Spinal cord (tissue), 10 donors: ENCODE measurements at places on chromosomes 2 and 18. TPM values are rescaled to one million over a fixed set of nuclear protein-coding genes. Genes with fewer than 3 reads are reported as not detected.
A peak's percentile ranks its signal among the peaks of the same experiment; 100 is the strongest.

Gene ELOA2
- not detected for total RNA-seq

Gene IMMT
- total RNA-seq, result 66.9 TPM

- peak overlapping the region; percentile 43 for H3K4me3 ChIP-seq
- H3K4me1 ChIP-seq, result peaks cover 22% of the 10 kb centered on the region
- H3K36me3 ChIP-seq, result no peaks in the 10 kb centered on the region
- peak; percentile 88 for DNase-seq
- no peak overlapping the region for H3K27ac ChIP-seq
Observed at GRCh38 chr2:113324684-113325160, 46.0 kb upstream of the PAX8 start.

GRCh38 chr2:231664727-231665126, 43.6 kb upstream of the PTMA start:
- H3K27me3 ChIP-seq, result no peaks in the 10 kb centered on the region
- no peak for DNase-seq
- H3K4me1 ChIP-seq, result peaks cover 37% of the 10 kb centered on the region
- H3K27ac ChIP-seq, result no peak overlapping the region

- no peaks in the 10 kb centered on the region for H3K27me3 ChIP-seq
- no peaks in the 10 kb centered on the region for H3K36me3 ChIP-seq
- DNase-seq, result no peak
- H3K27ac ChIP-seq, result no peak overlapping the region
- H3K4me3 ChIP-seq, result no peak overlapping the region
Observed at GRCh38 chr2:136985044-136985443, 219.7 kb downstream of the THSD7B start.

Gene FASTKD1
- 59.4 TPM for total RNA-seq

- no peaks in the 10 kb centered on the region for H3K36me3 ChIP-seq
Observed at GRCh38 chr2:190641469-190641868, 7.4 kb upstream of the NAB1 start.

- H3K4me3 ChIP-seq, result no peak overlapping the region
- H3K36me3 ChIP-seq, result no peaks in the 10 kb centered on the region
- no peaks in the 10 kb centered on the region for H3K27me3 ChIP-seq
- no peak overlapping the region for H3K27ac ChIP-seq
- DNase-seq, result peak; percentile 22
Observed at GRCh38 chr2:177984749-177985148, 87.8 kb downstream of the PDE11A start.

DNA sequence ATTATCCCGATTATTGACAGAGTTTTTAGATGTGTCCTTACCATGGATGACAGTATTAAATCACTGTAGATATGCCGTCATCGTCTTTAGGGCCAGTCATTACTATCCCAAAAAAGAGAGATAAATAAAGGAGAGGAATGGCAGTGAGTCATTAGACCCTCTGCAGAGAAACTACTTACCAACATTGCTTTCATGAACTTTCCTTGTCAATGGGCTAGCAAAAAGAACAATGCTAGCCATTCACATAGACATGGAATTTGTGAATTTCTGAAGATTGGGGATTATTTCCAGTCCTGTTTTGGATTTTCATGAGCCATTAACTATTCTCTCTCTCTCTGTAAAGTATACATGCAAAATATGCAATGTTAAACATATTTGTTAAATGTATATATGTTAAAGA, 319.4 kb upstream of the FANCL start:
- H3K27ac ChIP-seq, result no peak overlapping the region
- no peaks in the 10 kb centered on the region for H3K27me3 ChIP-seq
- no peaks in the 10 kb centered on the region for H3K36me3 ChIP-seq
- no peak for DNase-seq
- no peaks in the 10 kb centered on the region for H3K4me1 ChIP-seq

DNA sequence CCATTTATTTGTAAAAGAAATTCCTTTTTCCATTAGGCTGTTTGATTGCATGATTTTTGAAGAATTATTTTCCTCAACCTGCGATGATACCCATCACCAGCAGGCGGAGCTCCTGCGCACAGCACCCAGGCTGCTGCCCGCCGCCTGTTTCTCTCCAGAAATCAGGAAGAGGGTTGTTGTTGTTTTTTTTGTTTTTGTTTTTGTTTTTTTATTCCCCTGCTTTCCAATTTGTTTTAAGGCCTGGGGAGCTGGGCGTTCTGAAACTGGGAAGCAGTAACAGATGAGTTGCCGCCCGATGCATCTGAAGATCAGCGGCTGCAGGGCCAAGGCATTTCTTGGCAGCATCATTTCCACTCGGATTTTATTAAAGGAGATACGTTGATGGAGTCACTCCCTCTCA, 132.1 kb downstream of the MBP start:
- H3K27me3 ChIP-seq, result no peaks in the 10 kb centered on the region
- peaks cover 29% of the 10 kb centered on the region for H3K4me1 ChIP-seq
- H3K36me3 ChIP-seq, result peaks cover 4% of the 10 kb centered on the region
- H3K4me3 ChIP-seq, result no peak overlapping the region
- H3K27ac ChIP-seq, result no peak overlapping the region
- DNase-seq, result no peak

- no peak for DNase-seq
- peaks cover 8% of the 10 kb centered on the region for H3K4me1 ChIP-seq
- no peaks in the 10 kb centered on the region for H3K27me3 ChIP-seq
- H3K27ac ChIP-seq, result no peak overlapping the region
Observed at GRCh38 chr2:73897240-73897583, 4.4 kb downstream of the ACTG2 start.

Gene ARHGAP15
- total RNA-seq, result 15.4 TPM

DNA sequence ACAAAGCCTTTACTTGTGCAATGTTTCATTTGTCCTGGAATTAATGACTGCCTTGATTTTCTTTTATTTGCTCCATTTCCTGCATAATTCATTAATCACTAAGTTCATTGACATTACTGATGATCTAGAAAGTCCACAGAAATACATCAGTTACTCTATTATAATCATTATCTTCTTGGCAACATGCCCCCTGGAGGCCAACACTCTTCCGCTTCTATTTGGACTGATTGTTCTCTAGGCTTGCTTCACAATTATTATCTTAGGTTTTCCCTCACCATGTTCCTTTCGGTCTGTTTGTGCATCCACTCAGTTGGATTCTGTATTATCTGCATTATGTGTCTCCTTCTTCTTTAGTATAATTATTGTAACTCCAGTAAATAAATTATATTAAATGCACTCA, 461.0 kb upstream of the CDH2 start:
- no peak overlapping the region for H3K4me3 ChIP-seq
- no peaks in the 10 kb centered on the region for H3K27me3 ChIP-seq
- no peaks in the 10 kb centered on the region for H3K36me3 ChIP-seq
- no peak for DNase-seq

- H3K27me3 ChIP-seq, result no peaks in the 10 kb centered on the region
- no peak overlapping the region for H3K27ac ChIP-seq
- DNase-seq, result no peak
- no peak overlapping the region for H3K4me3 ChIP-seq
- no peaks in the 10 kb centered on the region for H3K36me3 ChIP-seq
- H3K4me1 ChIP-seq, result peaks cover 5% of the 10 kb centered on the region
Observed at GRCh38 chr2:137020452-137021196, 255.3 kb downstream of the THSD7B start.

DNA sequence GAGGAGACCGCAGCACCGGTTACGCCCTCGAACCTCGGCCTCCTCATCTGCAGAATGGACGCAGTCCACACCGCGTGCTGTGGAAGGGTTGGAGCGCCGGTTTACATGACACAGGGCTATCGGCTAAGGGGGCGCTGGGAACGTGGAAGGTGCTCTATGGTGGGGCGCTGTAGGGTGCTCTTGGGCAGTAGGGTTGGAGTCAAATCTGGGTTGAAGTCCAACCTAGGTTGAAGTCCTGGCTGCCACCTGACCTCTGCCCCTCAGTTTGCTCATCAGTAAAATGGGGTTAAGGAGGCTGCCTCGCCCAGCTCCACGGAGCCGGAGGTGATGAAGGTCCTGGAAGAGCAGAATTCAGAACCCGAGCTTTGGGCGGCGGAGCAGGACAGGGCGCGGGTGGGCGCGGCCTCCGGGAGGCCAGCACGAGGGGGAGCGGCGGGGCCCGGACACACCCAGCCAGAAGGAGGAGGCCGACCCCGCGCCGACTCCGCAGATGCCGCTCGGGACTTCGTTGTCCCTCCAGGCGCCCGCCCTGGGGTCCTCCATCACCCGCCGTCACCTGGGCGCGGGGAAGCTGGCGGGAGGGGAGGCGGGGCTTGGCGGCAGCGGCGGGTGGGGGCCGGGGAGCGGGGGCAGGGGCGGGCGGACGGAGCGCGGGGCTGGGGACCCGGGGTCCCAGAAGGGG, 558 bp upstream of the GAREM2 start:
- H3K4me1 ChIP-seq, result peaks cover 33% of the 10 kb centered on the region
- peaks cover 6% of the 10 kb centered on the region for H3K27me3 ChIP-seq
- H3K27ac ChIP-seq, result no peak overlapping the region

DNA sequence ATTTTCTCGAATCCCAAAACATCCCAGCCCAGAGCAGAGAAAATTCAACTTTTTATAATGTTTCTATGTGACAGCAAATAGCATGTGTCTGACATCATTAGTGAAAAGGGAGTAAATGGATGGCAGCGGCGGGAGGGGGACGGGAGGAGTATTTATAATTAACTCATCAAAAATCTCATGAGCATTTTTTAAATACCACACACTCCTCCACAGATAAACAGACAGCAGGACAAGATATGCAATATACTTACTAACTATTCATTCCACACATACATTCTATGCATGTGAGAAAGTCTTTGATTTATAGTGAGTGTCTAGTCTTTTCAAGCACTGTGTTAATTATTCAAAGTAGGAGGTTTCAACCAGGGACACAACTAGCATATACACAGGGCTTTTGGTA, 107.6 kb downstream of the LRP2 start:
- H3K36me3 ChIP-seq, result no peaks in the 10 kb centered on the region
- H3K27me3 ChIP-seq, result no peaks in the 10 kb centered on the region
- H3K4me3 ChIP-seq, result no peak overlapping the region
- no peak for DNase-seq
- H3K4me1 ChIP-seq, result no peaks in the 10 kb centered on the region
- H3K27ac ChIP-seq, result no peak overlapping the region

GRCh38 chr2:86672027-86672545, 48.0 kb upstream of the RMND5A start:
- H3K4me3 ChIP-seq, result no peak overlapping the region
- no peak overlapping the region for H3K27ac ChIP-seq
- no peaks in the 10 kb centered on the region for H3K4me1 ChIP-seq

DNA sequence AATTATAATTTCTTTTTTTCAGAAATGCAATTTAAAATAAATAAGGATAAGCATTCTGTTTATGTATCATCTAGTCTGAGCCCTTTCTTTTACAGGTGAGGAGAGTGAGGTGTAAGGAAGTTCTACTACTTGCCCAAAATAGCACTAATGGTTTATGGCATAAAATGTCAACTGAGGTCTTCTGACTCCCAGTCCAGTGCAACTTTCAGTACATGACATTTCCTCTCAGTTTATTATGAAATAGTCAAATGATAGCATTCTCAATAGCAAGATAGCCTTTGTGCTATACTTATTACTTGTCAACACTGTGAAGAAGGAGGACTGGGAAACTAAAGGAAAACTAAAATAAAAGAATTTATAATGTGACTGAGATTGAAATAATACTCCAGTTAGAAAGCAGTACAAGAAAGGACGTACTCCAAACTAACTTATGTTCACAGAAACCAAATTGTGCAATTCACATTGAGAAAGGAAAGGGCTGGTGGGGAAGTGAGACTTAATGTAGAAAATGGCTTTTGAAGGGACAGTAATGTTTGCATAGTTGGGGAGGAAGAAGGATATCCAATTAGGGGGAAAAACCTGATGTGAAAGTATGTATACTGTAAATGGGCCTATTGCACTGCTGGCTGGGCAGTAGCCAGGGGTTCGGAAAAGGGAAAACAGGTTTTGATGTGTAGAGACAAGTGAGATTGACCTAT, 166.7 kb upstream of the ZEB2 start:
- no peaks in the 10 kb centered on the region for H3K36me3 ChIP-seq
- no peak for DNase-seq
- H3K27ac ChIP-seq, result no peak overlapping the region
- no peaks in the 10 kb centered on the region for H3K4me1 ChIP-seq

GRCh38 chr18:62388855-62389760, 64.0 kb downstream of the TNFRSF11A start:
- H3K4me1 ChIP-seq, result no peaks in the 10 kb centered on the region
- H3K27me3 ChIP-seq, result no peaks in the 10 kb centered on the region
- H3K36me3 ChIP-seq, result no peaks in the 10 kb centered on the region

DNA sequence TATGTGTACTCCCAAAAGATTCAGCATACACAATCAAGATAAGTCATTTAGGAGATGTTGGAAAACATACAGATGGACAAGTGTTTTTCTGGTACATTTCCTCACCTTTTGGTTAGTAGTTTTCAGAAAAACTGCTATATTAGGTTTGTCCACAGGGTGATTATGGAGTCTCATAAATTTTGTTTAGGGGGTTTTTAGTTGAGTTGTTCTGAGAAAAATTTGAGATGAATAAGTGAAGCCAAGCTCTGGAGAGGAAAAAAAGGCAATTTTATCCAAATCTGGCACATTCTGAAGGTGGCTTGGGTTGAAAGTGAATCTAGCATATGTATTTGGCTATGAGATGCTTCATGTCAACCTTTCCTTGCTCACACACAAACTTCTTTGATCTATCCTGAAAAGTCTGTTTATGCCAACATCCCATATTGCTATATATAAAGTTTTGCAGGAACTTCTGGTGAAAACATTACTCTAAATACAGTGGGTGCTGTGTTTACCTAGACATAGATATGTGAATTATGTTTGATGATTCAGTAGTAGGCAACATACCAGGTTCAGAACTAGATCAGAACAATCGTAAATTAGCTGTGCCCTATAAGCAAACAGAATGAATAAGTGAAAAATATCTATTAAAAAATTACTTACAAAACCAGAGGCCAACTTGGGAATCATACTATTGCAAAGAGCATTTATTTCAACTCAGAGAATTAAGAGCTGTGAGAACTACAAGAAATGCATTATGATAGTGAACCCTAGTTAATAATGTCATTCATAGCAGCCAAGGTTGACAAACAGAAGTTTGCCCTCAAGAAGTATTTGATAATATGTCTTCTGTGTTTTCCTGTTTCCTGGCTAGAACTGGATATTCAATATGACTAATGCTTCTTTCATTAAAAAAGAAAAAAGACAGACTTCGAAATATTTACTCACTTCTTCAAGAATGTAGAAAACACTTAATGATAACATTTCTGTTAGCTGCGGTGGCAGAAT, 552.0 kb downstream of the IRS1 start:
- no peak overlapping the region for H3K4me3 ChIP-seq
- H3K27me3 ChIP-seq, result no peaks in the 10 kb centered on the region
- no peaks in the 10 kb centered on the region for H3K36me3 ChIP-seq

Gene RAB17
- 4.2 TPM for total RNA-seq

GRCh38 chr2:74573747-74574562, 19.4 kb downstream of the DOK1 start:
- no peak overlapping the region for H3K27ac ChIP-seq
- no peak for DNase-seq
- no peaks in the 10 kb centered on the region for H3K4me1 ChIP-seq
- H3K36me3 ChIP-seq, result no peaks in the 10 kb centered on the region
